ENCODE measurements at places on chromosomes 2 and 18. TPM values are rescaled to one million over a fixed set of nuclear protein-coding genes. Genes with fewer than 3 reads are reported as not detected.

ASXL3 gene
- not detected for total RNA-seq

C2orf15 gene
- total RNA-seq, result 0.58 TPM

ZAP70 gene
- 338 TPM for total RNA-seq

CHRND gene
- total RNA-seq, result not detected

VIL1 gene
- total RNA-seq, result not detected

STARD6 gene
- total RNA-seq, result 0.20 TPM

NT5C1B gene
- not detected for total RNA-seq

RBKS gene
- 3.4 TPM for total RNA-seq

PIEZO2 gene
- total RNA-seq, result not detected

SNORC gene
- 1.8 TPM for total RNA-seq

RNF144A gene
- total RNA-seq, result 20.0 TPM

SFTPB gene
- total RNA-seq, result not detected

TIGD1 gene
- total RNA-seq, result 6.1 TPM

RAB6D gene
- total RNA-seq, result not detected

GRCh38 chr18:46706968-46707367 is 49.9 kb downstream of the ST8SIA5 start:
- DNase-seq, result no peak

GRCh38 chr2:6692056-6692455 is 173.7 kb downstream of the CMPK2 start:
- DNase-seq, result no peak

DNA sequence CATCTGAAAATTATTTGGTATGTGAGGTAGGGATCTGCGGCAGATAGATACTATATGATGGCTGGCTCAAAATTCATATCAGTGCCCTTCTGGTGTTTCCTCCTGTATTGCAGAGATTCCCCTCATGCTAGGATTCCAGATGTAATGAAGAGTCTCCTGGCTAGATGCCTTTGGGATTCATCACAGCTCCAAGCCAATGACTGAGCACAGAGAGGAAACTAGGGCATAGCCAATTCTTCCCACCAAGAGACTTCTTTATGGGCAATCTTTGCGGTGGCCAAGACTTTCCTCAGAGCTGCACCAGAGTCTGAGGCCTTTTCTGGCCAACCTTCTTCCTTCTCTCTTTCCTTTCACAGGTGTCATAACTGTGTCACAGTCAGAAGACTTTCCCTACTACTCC is 25.5 kb upstream of the CIB4 start:
- no peak for DNase-seq

GRCh38 chr2:215439980-215440512 is 4.2 kb upstream of the FN1 start:
- no peak for DNase-seq

DNA sequence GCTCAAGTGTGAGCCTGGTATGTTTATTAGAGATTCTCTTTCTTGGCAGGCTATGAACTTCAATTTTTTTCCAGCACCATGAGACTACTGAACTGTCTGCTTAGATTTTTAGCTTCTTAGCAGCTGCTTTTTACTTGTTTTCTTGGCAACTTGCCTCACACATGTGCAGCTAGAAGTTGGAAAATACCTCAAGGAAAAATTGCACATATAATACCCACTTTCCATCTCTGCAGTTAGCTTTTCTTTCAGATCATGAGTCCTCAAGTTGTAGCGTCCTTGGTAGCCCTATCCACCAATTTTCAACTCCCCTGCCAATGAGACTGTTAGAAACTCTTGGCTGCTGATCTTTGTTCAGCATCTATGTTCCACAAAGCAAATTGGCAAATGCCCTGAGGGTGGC is 302.1 kb downstream of the HRH4 start:
- no peak for DNase-seq

- no peak for DNase-seq
These were observed 132.9 kb upstream of the SH3BP4 start for GRCh38 chr2:234818937-234819336.

DNA sequence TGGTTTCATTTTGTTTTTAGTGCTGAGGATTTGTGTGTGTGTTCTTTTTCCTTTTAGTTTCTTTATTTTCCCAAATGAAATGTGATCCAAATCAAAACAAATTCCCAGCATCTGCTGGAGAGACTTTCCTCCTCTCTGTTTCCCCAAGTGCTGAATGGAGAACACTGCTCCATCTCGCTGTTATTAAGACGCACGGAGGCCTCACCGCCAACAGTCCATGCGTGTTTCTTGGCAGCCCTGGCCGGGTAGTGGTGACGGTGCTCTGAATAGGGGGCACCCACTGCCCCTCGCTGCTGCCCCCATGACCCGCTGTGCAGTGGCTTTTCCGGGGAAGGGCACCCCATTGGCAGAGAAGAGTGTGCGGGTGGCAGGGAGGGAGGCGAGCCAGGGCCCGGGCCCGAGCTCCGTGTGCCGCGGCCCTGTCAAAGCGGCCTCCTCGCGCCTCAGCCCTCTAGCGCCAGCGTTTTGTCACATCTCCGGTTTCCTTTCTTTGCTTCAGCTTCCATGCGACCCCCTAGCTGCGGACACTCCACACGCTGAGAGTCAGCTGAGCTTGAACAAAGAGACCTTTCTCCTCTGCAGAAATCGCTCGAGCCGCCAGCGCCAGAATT is 473.7 kb upstream of the SALL3 start:
- DNase-seq, result no peak

DNA sequence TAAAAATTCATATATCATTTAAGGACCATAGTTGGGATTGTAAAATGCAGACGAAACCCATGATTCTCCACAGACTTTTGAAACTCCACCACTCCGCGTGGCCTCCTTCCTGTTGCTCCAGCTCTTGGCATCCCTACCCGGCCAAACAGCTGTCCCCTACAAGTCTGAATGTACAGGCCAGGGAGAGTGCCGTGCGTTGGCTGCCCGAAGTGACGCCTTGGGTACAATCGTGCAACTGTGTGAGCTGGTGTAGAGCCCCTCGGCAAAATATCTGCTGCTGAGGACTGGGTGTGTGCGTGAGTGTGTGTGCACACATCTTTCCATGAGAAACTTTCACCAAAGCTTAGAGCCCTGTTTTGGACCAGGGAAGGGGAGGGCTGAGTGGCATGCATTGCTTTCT is 43.8 kb upstream of the ZNF516 start:
- DNase-seq, result no peak

- no peak for DNase-seq
These were observed 52.7 kb downstream of the FAM171B start for GRCh38 chr2:186746584-186746983.

DNA sequence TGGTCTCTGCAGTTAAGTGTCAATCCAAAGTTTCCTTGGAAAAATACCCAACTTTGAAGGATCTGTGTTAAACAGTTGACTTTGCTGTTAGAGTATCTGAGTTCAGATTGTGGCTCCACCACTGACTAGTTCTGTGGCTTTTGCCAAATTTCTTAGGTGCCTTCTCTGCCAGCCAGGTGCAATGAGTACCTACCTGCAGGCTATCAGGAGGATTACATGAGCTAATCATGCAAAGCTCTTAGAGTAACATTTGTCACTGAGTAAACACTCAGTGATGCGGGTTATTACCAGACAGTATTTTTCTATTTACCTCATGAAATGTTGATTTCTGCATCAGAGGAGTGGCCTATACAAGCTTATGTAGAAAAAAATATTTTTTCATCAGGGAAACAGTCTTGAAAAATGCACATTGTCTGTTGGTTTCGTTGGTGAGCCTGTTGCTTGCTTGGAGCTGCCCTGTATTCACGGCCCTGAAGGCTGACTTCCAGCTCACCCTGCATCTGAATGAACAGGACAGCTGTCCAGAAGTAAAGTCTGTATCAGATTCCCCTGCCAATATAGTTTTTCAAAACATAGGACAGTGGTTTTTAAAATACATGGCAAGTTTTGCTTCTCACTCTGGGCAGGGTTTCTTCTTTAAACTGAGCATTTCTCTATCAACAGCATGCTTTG is 235.1 kb downstream of the CDCA7 start:
- no peak for DNase-seq

DNA sequence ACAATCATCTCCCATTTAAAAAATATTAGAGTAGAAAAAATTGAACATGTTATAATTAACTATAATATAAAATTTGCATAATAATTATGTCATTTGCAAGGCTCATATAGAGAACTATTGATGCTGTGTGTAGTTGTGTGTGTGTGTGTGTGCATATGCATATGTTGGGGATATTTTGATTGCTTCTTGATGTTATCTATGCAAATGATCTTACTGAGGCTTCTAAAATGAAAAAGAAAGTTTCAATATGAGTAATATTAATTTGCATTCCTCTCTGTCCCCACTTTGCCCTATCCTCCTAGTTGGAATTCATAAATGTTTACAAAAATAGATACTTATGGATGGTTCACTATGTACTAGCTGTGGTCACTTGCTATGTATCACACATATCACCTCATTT is 523.3 kb downstream of the TRIB2 start:
- no peak for DNase-seq

DNA sequence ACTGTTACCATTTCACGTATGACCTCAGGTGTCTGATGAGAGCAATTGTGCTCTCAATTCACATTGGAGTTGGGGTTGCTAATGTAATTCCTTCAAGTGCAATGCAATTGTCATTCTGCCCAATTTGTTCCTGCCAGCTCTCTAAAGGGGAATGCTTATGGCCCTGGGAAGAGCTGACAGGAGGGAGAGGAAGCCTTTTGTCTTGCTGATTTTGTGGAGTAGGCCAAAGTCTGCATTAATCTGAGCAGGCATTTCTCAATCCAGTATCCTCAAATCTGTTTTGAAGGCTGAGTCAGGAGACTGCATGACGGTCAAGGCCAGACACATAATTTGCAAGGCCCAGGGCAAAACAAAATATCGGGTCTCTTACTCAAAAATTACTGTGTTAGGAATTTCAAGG is 326.4 kb upstream of the SPHKAP start:
- DNase-seq, result no peak

DNA sequence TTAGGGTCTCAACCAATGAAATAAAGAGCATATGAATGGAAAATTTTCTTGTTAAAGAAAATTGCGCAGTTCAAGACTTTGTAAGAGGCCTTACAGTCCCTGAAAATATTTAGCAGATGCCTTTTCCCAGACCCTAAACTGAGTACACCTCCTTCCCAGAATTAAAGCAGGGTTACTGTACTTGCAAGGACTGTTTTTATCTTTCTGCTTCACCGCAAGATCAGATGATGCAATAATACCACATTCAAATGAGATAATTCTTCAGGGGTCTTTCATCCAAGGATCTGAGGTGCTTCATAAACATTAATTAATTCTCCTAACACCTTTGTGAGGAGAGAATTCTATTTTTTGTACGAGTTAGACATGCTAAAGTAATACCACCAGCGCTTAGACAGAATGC is 1071.8 kb upstream of the PIK3C3 start:
- no peak for DNase-seq

- no peak for DNase-seq
These were observed 59.9 kb downstream of the INPP4A start for GRCh38 chr2:98504381-98505109.

GRCh38 chr18:57437402-57437765 is 2.2 kb downstream of the ONECUT2 start:
- DNase-seq, result no peak

- DNase-seq, result no peak
These were observed 78.7 kb upstream of the RGPD5 start for GRCh38 chr2:109715313-109715805.

GRCh38 chr18:45374878-45375630 is 240.2 kb upstream of the SLC14A2 start:
- no peak for DNase-seq

- no peak for DNase-seq
These were observed 271.6 kb upstream of the SESTD1 start for GRCh38 chr2:179536185-179536584.

- DNase-seq, result no peak
These were observed 27.3 kb upstream of the MAL start for GRCh38 chr2:94997981-94998930.

- no peak for DNase-seq
These were observed 139.4 kb downstream of the ASB1 start for GRCh38 chr2:238566001-238566645.

- DNase-seq, result no peak
These were observed 32.9 kb downstream of the CDKL4 start for GRCh38 chr2:39210846-39211245.

DNA sequence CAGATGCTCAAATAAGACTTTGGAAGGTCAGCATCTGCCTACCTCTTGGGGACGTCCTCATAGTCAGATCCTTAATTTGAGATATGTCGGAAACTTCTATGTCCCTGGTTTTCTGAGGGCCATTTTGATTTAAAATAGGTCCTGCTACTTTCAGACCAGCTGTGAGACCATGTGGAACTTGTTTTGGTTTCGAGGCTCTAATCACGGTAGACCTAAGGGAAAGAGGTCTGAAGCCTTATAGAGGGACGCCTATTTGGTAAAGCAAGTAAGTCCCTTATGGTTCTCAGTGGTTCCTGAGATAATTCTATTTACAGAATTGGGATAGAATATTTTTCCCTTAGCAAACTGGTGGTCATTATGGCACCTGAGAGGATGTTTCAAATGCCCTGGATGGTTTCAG is 75.1 kb downstream of the RFTN2 start:
- DNase-seq, result no peak

DNA sequence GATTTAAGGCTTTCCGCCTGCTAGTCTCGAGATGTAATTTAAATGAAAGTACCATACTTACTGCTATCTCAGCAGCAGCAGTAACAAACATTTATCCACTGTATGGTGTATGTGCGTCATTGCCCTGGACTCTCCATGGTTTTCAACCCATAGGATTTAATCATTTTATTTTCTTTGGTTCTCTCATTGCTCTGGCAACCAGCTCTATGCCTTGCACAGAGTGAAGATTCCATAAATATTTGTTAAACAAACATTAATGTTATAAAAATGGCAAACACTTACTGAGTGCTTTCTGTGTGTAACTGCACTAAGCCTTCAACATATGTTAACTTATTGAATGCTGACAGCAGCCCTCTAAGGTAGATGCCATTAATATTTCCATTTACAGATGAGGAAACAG is 1.3 kb upstream of the LMAN1 start:
- no peak for DNase-seq

DNA sequence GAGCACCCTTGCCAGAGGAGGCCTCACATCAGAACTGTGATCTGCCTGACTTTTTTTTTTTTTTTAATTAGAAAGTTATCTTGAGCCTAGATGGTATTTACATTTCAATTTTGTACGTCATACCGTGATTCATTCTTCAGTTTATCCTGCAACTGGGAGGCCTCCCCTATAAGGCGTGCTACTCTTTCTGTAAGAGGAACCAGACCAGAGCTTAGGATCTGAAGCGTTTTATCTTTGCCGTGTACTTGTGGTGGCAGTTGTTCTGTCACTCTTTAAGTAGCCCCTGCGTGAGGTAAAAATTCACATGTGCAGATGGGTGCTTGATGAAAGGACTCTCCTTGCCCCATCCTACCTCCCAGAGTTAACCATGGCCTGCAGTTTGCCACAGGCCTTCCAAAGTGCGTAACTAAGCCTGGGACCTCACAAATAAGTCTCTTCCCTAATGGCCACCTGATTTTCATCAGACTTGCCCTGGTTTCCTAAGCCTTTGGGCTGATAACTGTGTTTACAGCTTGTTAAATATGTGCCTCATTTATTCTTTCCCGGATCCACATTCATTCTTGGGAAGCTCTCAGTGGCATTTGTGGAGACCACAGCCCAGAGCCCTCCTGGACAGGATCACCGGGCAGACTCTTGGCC is 96.0 kb downstream of the MTCL1 start:
- no peak for DNase-seq

GRCh38 chr2:47155091-47155876 is at the start of gene STPG4:
STPG4 (minus strand) TSS chr2:47155308; CDS start chr2:47155251, 57 bp downstream.
- no peak for DNase-seq

GRCh38 chr18:11279461-11279860 is 130.1 kb upstream of the PIEZO2 start:
- no peak for DNase-seq

GRCh38 chr2:199590321-199591203 is 132.8 kb upstream of the SATB2 start:
- no peak for DNase-seq
